ENCODE measurements at places on chromosomes 13 and 19. TPM values are rescaled to one million over a fixed set of nuclear protein-coding genes. Genes with fewer than 3 reads are reported as not detected.

The MEX3D gene
- 75.4 TPM for total RNA-seq

The LRRC63 gene
- not detected for total RNA-seq

The KCNJ14 gene
- total RNA-seq = 2.7 TPM

The FUT6 gene
- not detected for total RNA-seq

The RDH8 gene
- not detected for total RNA-seq

The ZNF550 gene
- total RNA-seq = 6.1 TPM

The FAM124A gene
- not detected for total RNA-seq

The POGLUT2 gene
- 1.2 TPM for total RNA-seq

The PLVAP gene
- not detected for total RNA-seq

The CNMD gene
- not detected for total RNA-seq

The POSTN gene
- not detected for total RNA-seq

The PCDH8 gene
- total RNA-seq = not detected

The PRR19 gene
- total RNA-seq = 4.7 TPM

The ZNF45 gene
- total RNA-seq = 9.3 TPM

The CASP14 gene
- not detected for total RNA-seq

The FARSA gene
- total RNA-seq = 84.6 TPM

The CGB2 gene
- total RNA-seq = not detected

The CPT1C gene
- 0.47 TPM for total RNA-seq

The KLC3 gene
- total RNA-seq = 0.05 TPM

All from HT-29 (cell line).